Hepatocyte (in vitro differentiated cells): ENCODE measurements at places on chromosomes 2 and 18. TPM values are rescaled to one million over a fixed set of nuclear protein-coding genes. Genes with fewer than 3 reads are reported as not detected.

Gene C2orf80
- not detected in 2 replicates for total RNA-seq

Gene KCNG2
- not detected in 2 replicates for total RNA-seq

Gene ZNF2
- 3.7 and 4.5 TPM in 2 replicates for total RNA-seq

DNA sequence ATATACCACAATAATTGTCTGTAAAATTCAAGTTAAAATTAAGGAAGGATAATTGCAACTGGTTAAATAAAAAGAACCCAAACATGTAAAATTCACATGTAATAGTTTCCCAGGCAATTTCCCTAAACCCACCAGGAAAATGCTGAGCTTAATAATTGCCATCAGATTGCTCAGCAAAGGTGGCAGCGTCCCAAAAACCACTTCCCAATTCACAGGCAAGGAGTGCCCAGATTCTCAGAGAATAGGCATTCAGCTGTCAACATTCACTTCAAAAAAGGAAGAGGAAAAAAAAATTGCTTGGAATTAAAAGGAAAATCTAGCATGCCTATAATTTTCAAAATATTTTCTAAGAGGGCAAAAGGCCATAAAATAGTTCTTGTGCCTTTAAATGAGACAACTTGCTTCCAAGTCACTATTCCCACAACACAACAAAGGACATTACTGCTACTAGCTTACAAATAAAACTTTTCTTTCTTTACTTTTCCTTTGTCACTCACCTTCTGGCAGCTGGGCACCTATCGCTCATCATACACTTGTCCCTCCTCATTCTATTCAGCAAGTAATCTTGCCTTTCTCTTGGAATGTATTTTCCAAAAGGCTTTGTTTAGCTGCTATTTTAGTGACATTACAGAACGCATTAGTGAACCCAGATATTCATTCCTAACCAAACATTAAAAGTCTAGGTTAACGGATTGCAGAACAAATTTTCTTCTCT is 15.2 kb downstream of the SRBD1 start:
- H3K4me1 ChIP-seq = no peaks in the 10 kb centered on the region
- no peak overlapping the region for H3K27ac ChIP-seq
- no peaks in the 10 kb centered on the region for H3K36me3 ChIP-seq

DNA sequence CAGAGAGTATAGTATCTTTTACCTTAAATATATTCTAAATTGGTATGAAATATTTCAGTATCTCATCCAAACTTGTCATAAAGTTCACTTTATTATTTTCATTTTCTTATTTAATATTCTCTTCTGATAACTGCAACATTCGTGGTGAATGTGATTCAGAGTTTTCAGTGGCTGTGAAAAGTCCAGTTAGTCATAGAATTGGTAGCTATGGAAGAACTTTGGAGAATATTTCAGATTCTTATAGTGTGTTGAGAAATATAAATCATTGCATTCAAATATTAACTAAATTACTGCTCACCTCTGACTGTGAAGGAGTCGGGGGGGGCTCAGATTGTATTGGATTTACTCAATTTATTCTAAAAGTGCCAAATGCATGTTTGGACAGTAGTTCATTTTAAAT is 178.6 kb upstream of the VWC2L start:
- DNase-seq = no peak
- no peaks in the 10 kb centered on the region for H3K36me3 ChIP-seq
- no peaks in the 10 kb centered on the region for H3K27me3 ChIP-seq

GRCh38 chr2:190882856-190883582 is 2.4 kb downstream of the GLS start:
- peak overlapping the region; percentile 81 for H3K27ac ChIP-seq
- DNase-seq = no peak
- H3K36me3 ChIP-seq = no peaks in the 10 kb centered on the region
- no peaks in the 10 kb centered on the region for H3K27me3 ChIP-seq
